ENCODE measurements at places on chromosomes 16 and 17. TPM values are rescaled to one million over a fixed set of nuclear protein-coding genes. Genes with fewer than 3 reads are reported as not detected.
A peak's percentile ranks its signal among the peaks of the same experiment; 100 is the strongest.

- no peak for DNase-seq
Observed at GRCh38 chr16:59356709-59357108, 622.6 kb upstream of the GOT2 start.

GRCh38 chr16:15963307-15963910 lies 14.0 kb downstream of the ABCC1 start:
- no peak for DNase-seq

GRCh38 chr16:84505249-84506187 lies 1.1 kb upstream of the MEAK7 start:
- no peak for DNase-seq

- peak; percentile 84 for DNase-seq
Observed at GRCh38 chr17:48995974-48996721, 1.0 kb upstream of the IGF2BP1 start.

- DNase-seq: no peak
Observed at GRCh38 chr16:12545297-12545610, 258.4 kb downstream of the CPPED1 start.

ALOX15B gene
- 1.3 TPM for total RNA-seq

DNA sequence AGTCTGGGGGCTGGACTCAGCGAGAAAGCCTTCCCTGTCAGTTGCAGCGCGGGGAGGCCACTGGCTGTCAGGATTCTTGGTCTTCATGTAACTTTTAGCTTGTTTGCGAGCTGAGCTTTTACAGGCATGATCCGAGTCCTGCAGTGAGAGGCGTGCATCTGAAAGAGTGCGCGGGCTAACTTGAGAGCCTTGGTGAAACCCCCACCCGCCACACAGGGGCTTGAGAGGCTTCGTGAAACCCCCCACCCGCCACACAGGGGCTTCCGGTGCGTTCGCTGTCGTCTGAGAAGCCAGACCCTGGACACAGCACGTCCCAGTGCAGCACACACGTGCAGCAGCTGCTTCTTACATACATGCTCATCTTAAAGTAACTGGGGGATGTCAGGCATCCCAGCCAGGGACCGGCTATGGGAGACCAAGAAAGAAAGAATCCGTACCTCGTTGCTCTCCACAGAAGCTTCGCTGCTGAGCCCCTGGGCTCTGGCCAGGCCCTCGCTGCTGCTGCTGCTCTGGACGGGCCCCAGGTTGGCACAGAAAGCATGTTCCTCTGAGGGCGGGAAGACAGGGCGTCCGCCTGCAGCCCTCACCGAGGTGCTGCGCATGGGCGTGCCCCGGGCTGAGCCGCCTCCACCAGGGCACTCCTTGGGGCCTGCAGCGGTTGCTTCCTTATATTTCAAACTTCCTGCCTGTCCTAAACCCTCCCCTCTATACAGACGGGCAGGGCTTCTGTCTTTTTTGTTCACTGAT lies 7.8 kb downstream of the NUDT16L1 start:
- no peak for DNase-seq

IL21R gene
- under 0.01 TPM for total RNA-seq

GRCh38 chr17:75647921-75648320 lies 14.7 kb downstream of the SMIM5 start:
- DNase-seq: no peak

DNA sequence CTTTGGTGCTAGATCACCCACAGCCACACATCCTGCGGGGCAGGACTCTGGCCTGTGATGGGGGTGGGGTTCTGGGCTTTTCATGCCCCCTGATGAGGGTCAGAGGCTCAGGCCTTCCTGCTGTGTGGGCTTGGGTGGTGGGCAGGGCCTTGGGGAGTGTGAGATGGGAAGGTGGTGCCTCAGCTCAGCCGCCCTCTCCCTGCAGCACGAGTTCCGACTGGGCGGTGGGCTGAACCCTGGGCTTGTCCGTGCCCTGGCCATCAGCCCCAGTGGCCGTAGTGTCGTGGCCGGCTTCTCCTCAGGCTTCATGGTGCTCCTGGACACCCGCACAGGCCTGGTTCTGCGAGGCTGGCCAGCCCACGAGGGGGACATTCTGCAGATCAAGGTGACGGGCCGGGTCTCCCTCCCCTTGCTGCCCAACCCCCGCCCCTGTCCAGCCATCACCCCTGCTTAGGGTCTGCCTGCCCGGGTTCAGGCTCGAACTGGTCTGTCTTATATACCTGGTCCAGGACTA lies 6.8 kb upstream of the SERPINF2 start:
- DNase-seq: no peak

EFNB3 gene
- 0.42 TPM for total RNA-seq

GRCh38 chr17:77649717-77650211 lies 308.7 kb upstream of the TNRC6C start:
- DNase-seq: no peak

INCA1 gene
- total RNA-seq: 1.3 TPM

DNA sequence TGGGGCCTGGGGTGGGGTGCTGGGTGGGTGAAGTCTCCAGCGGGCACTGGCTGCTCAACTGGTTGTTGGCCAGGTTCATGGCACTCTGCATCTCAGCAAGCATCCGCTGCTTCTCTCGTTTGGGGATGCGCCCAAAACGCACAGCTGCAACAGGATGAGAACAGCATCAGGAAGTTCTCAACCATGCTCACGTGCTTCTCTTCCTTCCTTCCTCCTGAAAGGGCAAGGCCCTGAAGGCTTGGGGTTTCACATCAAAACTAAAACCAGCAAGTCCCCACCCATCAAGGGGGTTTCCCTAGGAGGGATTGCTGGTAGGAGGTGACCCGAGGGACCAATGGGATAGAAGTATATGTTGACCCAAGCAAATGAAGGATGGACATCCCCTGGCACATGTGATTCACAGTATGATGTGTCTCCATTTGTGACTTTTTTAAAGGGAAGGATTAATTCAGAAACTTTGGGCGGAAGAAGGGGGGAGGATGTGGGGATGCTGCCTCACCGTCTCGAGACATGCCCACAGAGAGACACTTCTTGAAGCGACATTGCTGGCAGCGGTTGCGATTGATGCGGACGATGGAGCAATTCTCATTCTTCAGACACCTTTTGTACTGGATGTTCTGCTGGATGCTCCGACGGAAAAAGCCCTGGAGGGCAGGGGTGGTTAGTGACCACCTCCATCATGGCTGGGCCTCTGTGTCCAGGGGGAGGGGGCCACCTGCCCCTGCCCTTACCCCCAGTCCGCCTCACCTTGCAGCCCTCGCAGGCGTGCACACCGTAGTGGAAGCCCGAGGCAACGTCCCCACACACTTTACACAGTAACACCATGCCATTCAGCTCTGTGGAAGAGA lies 4.2 kb downstream of the NR1D1 start:
- no peak for DNase-seq

DNA sequence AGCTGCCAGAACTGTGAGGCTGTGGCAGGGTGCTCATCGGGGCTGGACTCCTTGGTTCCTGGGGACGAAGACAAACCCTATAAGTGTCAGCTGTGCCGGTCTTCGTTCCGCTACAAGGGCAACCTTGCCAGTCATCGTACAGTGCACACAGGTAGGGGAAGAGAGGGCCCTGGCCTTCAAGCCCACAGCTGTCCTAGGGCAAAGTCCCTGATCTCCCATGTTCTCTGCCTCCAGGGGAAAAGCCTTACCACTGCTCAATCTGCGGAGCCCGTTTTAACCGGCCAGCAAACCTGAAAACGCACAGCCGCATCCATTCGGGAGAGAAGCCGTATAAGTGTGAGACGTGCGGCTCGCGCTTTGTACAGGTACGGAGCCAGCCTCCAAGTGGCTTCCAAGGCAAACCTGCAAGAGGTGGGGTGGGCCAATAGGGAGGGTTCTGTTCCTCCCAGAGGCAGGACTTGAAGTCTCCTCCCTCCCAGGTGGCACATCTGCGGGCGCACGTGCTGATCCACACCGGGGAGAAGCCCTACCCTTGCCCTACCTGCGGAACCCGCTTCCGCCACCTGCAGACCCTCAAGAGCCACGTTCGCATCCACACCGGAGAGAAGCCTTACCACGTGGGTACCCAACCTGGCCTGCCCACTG lies 3.7 kb downstream of the BCL6B start:
- no peak for DNase-seq

CA7 gene
- not detected for total RNA-seq

- peak; percentile 66 for DNase-seq
Observed at GRCh38 chr16:77637940-77638339, 84.4 kb upstream of the NUDT7 start.

GRCh38 chr17:77054936-77055335 lies 85.8 kb upstream of the SEC14L1 start:
- no peak for DNase-seq

- DNase-seq: no peak
Observed at GRCh38 chr17:8249621-8250500, 772 bp downstream of the PFAS start.

LPO gene
- not detected for total RNA-seq

GRCh38 chr16:27314161-27314723 lies 468 bp downstream of the IL4R start:
- no peak for DNase-seq

GRCh38 chr16:1154291-1154886 lies 1.5 kb downstream of the CACNA1H start:
- DNase-seq: no peak

DNA sequence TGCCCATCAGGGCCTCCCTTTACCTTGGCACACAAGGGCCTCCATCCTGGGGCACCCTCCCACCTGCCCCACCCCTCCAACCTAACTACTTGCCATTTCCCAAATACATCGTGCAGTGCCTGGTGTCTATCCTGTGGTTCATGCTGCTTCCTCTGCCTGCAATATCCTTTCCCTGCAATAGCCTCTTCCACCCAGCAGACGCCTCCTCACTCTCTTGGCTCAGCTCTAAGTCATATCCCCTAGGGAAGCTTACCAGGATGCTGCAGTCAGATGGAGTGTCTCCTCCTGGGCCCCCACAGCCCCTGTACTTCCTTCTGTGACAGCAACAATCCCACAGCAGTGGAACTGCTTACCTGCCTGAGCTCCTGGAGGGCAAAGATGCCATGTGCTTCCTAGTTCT lies 36.7 kb downstream of the CCDC182 start:
- DNase-seq: no peak

GPRC5C gene
- total RNA-seq: 23.6 TPM

- DNase-seq: no peak
Observed at GRCh38 chr16:72753881-72754280, 294.0 kb downstream of the ZFHX3 start.

DNA sequence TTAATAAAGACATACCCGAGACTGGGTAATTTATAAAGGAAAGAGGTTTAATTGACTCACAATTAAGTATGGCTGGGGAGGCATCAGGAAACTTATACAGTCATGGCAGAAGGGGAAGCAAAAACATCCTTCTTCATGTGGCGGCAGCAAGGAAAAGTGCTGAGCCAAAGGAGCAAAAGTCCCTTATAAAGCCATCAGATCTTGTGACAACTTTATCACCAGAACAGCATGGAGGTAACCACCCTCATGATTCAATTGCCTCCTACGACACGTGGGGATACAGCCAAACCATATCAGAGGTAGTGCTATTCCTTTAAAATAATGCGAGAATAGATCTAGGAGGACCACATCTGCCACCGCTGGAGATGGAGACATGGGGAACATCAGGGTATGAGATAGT lies 9.0 kb downstream of the C16orf54 start:
- DNase-seq: no peak

- no peak for DNase-seq
Observed at GRCh38 chr16:87628940-87629339, 26.6 kb downstream of the JPH3 start.

MAP3K14 gene
- total RNA-seq: 10.4 TPM

STX1B gene
- total RNA-seq: 2.6 TPM

DNA sequence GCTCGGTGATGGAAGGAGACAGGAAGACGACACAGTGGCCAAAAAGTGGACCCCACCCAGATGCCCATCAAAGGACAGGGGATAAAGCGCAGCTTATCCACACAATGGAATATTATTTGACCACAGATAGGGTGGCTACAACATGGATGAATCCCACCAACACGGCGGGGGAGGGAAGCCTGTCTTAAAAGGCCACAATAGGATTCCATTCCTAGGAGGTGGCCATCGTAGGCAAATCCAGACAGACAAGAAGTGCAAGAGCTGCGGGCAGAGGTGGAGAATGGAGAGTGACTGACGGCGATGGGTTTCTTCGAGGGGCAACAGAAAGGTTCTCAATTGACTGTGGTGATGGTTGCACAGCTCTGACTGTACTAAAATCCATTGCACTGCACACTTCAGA lies 16.0 kb downstream of the SLC38A8 start:
- DNase-seq: no peak
